ENCODE measurements at places on chromosomes 7 and 10.

DNA sequence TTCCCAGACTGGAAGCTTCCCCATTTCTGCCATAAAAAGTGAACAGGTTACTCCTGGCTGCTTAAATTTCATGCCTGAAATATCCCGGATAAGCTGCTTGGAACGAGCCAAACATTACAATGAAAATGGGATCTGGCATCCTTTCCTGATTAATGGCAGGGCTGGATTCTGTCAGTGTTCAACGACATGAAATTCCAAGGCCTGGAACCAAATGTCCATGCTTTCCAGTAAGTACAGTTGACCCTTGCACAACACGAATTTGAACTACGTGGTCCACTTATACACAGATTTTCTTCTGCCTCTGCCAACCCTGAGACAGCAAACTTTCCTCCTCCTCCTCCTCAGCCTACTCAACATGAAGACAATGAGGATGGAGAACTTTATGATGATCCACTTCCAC lies 65.4 kb downstream of the SGMS1 start:
- no peak overlapping the region for H3K27ac ChIP-seq
- no peaks in the 10 kb centered on the region for H3K36me3 ChIP-seq
- no peak overlapping the region for H3K4me3 ChIP-seq

DNA sequence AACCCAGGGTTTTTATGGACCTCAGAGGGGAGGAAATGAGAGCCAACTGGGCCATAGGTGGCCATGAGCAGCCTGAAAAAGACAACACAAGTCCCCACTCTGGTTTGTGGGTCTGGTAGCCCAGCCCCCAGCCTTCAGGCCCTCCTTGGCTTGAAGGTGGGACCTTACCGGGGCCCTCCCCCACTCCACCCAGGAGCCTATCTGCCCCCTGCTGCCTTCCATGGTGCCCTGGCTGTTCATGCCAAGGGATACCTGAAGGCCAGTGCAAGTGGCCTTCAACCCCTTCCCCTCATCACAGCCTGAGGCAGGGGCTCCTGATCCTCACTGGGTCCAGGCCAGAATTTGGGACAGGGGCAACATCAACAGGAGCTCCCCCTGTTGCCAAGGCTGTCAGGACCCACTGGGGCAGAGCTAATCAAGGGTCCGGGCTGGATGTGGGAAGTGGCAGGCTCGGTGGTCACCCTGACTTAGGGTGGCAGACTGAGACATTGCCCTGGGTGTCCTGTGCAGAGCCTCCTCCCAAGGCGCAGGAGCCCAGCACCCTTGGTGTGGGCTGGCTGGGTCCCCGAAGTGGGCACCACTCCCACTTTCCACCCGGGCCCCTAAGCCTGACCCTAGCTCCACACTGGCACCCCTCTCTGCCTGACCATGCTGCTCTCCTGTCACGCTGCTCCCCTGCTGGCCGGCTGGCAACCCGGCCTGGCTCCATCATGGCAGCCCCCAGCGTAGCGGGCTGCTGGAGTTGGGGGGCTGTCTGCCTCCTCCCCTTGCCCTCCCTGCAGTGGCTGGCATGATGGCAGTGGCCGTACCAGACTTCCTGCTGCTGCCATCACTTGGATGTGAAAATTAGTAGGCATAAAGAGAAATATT lies 6.4 kb downstream of the WDFY4 start:
- H3K4me1 ChIP-seq = no peaks in the 10 kb centered on the region
- peaks cover 41% of the 10 kb centered on the region for H3K27me3 ChIP-seq
- no peak for DNase-seq
- H3K27ac ChIP-seq = no peak overlapping the region
- no peak overlapping the region for H3K4me3 ChIP-seq
- no peaks in the 10 kb centered on the region for H3K36me3 ChIP-seq

DNA sequence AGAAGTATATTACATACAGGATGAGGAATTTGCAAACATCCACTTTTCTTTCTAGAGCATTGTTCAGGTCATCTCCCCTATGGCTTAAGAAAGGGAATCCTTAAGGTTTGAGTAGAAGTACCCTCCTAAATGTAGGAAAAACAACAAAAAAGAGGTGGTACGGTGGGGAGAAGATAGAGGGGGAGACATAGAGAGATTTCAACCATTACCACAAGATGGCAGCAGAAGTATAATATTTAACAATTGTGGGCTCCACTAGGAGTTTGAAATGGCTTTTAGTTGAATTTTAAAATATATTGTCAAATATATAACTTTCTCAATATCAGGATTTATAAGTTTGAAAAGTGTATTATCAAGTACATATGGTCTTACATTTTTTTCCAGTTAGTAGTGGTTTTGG lies 72.7 kb upstream of the PRKG1 start:
- H3K4me1 ChIP-seq = peaks cover 54% of the 10 kb centered on the region
- peak overlapping the region; percentile 54 for H3K4me3 ChIP-seq
- H3K36me3 ChIP-seq = no peaks in the 10 kb centered on the region
- DNase-seq = peak; percentile 64

- peaks cover 21% of the 10 kb centered on the region for H3K4me1 ChIP-seq
- no peaks in the 10 kb centered on the region for H3K36me3 ChIP-seq
- no peaks in the 10 kb centered on the region for H3K27me3 ChIP-seq
Observed at GRCh38 chr7:143954135-143954534, 509 bp upstream of the OR2F1 start.

- no peaks in the 10 kb centered on the region for H3K27me3 ChIP-seq
- H3K27ac ChIP-seq = peak overlapping the region; percentile 94
- DNase-seq = peak; percentile 35
- H3K4me1 ChIP-seq = peaks cover 28% of the 10 kb centered on the region
Observed at GRCh38 chr7:2299870-2300512, 14.2 kb downstream of the SNX8 start.
